ENCODE measurements at places on chromosomes 4 and X.

GRCh38 chr4:161404346-161405110, 759.3 kb downstream of the FSTL5 start:
- peak; percentile 58 for DNase-seq

DNA sequence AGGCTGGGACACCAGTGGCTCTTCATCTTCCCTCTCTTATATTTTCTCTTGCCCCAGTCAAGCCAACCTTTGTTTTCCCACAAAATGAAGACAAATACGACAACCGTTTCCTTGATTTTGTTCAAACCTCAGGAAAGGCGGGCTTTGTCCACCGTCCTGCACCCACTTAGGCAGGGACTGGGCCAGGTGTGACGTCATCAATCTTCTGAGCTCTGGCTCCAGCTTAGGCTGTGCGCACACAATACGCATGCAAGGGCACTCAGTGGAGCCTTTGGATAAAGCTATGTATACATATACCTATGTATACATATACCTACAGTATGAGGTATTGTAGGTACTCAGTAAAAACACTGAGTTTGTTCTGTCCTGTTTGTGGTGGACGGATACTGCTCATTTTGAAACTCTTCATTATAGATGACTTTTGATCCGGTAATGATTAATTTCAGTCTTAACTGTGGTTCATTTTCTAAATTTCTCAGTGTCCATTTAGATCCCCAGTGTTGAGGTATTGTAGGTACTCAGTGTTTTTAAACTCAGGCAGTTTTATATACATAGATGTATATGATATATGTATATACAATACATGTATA, 194.9 kb downstream of the MGST2 start:
- DNase-seq, result no peak

GRCh38 chr4:4869731-4870571, 10.5 kb downstream of the MSX1 start:
- no peak for DNase-seq

DNA sequence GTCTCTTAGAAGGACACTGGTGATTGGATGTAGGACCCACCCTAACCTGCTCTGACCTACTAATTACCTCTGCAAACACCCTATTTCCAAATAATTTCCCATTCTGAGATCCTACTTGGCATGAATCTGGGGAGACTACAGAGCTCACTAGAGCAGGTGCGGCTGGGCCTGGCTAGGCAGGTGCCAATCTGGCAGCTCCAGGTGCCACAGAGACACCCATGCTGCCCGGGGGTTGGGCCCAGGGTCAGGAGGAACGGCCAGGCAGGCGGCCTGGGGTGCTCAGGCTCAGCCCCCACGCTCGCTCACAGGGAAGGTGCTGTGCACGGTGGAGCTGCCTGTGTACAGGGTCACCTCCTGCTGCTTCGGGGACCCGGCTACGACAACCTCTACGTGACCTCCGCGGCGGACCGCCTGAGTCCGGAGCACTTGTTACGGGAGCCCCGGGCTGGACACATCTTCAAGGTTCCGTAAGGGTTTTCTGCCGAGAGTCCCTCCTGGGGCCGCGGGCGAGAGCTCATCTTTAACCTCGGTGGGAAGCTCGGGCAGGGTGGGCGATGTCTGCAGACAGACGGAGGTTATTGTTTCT, 26.5 kb upstream of the PLCXD1 start:
- DNase-seq, result no peak

- DNase-seq, result no peak
These were observed 39.2 kb upstream of the MSX1 start for GRCh38 chr4:4820261-4820660.

DNA sequence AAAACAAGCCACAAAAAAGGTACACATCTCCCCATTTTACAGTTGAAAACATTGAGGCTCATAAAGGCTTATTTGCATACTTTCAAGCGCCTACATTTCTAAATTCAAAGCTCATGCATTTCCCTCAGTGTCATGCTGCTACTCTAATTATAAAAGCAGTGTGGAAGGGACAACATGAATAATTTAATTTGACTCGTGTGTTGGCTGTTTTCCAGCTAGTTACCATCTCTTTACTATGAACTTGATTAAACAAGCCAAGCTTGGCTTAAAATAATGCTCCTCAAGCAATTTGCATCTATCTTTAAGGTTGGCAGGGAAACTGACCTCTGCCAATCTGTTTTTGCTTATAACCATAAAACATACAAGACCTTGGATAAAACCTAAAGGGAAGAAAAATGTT, 252.5 kb upstream of the NEIL3 start:
- no peak for DNase-seq

DNA sequence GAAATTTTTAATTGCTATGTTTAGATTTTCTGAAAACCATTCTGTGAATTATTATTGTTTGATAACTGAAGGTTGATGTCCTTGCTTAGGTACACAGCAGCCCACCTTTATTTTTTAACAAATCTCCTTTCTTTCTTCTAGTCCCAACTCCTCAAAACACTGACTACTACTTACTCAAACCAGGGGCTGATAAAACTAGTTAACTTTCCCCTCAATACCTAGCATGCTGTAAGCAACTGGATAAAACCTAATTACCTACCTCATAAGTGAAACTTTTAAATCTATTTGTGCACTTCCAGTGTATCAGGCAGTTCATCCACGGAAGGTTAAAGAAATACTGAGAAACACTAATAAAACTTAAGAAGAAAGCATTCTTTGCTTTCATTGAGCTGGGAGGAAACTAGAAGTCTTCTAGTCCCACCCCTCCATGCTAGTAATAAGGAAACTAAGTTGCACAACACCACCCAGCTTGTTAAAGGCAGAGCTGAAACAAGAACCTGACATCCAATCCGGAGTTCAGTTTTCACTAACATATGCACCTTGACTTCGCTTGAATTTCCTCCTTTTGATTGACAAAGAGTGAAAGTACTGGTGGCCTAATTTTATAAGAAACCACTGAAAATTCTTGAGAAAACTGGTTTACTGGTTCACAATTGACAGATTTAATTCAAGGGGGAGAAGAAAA, 180.2 kb upstream of the TET2 start:
- no peak for DNase-seq

DNA sequence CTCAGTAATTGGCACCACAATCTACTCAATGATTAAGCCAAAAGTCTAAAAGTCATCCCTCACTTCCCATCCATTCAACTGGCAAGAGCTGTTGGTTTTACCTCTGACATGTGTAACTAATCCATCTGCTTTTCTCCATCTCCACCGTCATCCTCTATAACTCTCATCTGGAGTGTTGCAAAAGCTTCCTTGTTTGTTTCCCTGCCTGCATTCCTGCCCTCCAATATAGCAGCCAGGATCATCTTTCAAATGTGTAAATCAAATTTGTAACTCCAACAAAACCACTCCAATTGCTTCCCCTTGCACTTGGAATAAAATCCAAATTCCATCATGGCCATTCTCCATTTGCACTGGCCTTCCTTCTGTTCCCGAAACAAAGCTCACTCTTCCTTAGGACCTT, 4.3 kb upstream of the PLAC8 start:
- DNase-seq, result no peak
